Stimulated activated CD4-positive, alpha-beta T cell treated with anti-CD3 and anti-CD28 coated beads, TNF-alpha, amount 100 ng/mL, for 48 hours (primary cell): ENCODE measurements at places on chromosomes 13 and 19.

DNA sequence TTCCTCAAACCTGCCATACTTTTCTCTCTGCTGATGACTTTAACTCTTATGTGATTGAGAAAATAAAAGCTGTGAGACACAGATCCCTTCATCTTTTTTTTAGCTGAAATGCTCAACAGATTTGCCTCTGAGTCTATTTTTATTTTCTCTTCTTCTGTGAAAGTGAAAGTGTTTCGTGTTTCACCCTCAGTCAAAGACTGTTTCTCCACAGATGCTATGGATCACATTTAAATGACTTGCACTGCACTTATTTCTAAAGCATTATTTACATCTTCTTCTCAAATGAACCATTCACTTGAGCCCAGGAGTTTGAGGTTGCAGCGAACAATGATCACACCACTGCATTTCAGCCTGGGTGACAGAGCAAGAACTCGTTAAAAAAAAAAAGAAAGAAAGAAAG lies 890.1 kb upstream of the PCDH20 start:
- no peak for DNase-seq

DNA sequence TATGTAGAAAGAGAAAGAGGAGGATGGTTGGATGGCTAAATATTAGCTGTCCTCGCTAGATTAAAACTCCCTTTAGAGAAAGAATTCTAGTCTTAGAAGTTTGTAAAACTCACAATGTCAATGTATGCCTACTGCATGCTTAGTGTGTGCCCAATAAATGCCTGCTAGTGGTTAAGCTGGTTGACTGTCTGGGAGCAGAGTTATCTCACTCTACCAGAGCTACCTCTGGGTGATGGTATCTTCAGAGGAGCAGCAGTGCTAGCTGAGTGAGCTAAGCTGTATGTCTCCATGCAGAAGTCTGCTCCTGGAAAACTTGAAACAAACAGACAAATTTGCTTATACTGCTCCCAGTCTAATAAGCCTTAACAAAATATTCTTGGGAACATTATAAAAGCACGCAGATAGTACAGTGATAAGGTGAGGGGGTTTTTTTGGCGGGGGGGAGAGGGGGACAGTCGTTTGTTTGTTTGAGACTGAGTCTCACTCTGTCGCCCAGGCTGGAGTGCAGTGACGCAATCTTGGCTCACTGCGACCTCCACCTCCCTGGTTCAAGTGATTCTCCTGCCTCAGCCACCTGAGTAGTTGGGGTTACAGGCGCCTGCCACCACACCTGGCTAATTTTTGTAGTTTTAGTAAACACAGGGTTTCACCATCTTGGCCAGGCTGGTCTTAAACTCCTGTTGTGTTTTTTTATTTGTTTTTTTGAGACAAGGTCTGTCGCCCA lies 202.8 kb upstream of the TSC22D1 start:
- no peak for DNase-seq

- no peak for DNase-seq
Measured at GRCh38 chr13:100480676-100481075, 107.9 kb downstream of the GGACT start.

DNA sequence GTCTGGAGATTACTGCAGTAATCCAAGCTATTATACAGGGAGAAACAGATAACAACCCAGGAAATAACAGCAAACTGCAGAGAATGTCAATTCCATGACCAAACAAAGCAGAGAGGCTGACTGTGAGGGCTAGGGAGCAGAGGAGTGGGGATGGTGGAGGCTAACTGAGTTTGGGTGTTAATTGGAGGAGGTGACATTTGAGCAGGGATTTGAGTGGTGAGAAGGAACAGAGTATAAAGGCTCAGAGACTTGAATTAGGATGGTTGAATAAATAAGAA lies 3.1 kb downstream of the DMAC2 start:
- no peak for DNase-seq

GRCh38 chr19:58315580-58315979 lies 10.4 kb downstream of the ERVK3-1 start:
- no peak for DNase-seq

DNA sequence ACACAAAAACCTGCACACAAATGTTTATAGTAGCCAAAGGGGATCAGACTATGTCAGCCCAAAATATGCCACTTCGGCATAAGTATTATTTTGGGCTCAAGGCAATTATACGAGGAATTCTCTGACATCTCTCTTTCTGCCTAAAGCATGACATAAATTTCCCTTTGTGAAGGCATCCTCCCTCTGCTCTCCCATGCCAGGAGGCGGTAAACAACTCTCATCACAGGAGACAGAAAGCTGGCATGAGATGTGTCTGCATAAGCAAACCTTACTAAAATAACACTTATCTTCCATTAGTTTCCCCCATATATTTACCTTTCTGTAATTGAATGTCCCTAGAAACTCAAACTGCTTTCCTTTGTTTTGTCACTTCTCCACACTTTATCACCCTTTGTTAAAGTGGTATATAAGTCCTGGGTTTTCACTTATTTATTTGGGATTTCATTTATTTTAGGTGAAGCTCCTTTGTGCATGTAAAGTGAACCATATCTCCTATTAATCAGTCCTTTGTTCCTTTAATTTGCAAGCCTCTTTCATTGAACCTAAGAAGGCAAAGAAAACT lies 68.3 kb downstream of the LACC1 start:
- no peak for DNase-seq
